ENCODE measurements at places on chromosomes 16 and 17.

DNA sequence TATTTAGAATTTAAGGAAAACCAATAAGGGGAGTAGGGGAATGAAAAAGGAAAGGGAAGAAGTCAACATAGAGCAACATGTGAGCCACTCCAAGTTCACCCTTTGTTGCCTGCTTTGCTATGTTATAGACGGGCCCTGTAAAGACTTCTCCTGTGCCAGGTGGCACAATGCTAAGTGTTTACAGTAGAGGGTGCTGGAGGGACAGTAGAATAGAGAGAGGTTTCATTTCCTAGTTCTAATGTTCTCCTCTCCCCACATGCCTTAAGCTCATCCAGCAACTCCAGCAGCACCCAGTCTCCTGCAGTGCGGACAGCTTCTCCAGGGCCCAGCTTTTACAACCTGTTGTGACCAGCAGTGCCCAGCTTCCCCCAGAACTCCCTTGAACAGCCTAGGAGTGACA lies 468.0 kb downstream of the HS3ST3B1 start:
- DNase-seq = no peak

DNA sequence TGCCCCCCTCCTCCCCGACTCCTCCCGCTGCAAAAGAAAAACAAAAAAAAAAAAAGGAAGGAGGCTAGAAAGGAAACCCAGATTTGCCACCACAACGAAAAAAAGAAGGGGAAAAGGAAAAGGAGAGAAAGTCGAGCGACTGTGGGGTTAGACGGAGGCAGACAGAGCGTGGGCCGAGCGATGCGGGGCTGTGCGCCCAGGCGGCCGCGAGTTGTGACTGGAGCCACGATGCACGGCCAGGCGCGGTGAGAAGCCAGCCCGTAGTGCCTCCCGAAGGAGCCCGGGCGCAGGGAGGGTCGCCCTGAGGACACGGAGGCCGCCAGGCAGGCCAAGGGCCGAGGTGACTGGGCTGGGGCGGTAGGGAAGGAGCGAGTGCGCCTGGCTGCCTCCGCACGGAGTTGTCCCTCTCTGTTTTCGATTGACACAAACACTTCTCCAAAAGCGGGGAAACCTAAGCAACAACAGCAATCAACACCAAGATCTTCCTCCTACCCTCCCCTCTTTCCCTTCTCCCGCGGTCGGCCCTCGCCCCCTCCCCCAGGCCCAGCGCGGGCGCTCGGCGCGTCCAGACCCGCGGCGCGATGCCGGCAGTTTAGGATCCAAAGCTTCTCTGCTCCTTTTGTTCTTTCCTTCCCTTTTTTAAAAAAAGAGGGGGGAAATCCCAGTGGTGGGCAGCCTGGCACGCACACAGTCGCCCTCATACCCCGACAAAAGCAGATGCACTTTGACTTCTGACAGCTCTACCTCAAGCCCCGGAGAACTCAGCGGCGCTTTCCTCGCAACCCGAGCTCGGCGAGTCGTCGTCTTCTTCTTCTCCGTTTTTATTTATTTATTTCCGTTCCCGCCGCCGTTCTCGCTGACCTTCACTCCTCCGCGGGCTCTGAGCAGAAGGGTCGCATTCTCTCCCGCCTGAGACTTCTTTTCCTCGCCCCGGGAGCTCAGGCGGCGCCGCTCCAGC lies at the start of gene LHX1:
Gene LHX1 (plus strand): TSS at position 475 of the 958 bp plus-strand sequence. CDS start 723 bp downstream, outside the sequence.
- DNase-seq = no peak

GRCh38 chr17:74767111-74767516 lies 9.0 kb downstream of the NAT9 start:
- no peak for DNase-seq

- no peak for DNase-seq
Measured at GRCh38 chr17:12599186-12599920, 66.3 kb upstream of the MYOCD start.

DNA sequence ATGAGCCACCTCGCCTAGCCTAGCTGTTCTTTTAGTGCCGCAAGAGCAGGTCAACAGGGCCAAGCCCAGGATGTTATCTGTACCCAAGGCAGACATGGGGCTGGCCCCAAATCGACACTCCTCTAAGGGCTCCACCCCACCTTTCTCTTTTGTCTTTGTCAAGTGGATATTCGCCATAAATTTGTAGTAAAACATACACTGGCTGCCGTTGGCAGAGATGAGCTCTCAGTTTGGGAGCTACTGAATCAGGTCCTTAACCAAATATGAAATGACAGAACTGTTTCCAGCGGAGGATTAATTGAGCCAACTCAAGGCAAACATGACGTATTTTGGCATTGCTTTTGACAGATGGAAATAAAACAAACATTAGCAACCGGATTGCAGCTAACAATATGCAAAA lies 556.9 kb upstream of the CDH5 start:
- DNase-seq = no peak

- no peak for DNase-seq
Measured at GRCh38 chr16:51125992-51126391, 25.1 kb downstream of the SALL1 start.

DNA sequence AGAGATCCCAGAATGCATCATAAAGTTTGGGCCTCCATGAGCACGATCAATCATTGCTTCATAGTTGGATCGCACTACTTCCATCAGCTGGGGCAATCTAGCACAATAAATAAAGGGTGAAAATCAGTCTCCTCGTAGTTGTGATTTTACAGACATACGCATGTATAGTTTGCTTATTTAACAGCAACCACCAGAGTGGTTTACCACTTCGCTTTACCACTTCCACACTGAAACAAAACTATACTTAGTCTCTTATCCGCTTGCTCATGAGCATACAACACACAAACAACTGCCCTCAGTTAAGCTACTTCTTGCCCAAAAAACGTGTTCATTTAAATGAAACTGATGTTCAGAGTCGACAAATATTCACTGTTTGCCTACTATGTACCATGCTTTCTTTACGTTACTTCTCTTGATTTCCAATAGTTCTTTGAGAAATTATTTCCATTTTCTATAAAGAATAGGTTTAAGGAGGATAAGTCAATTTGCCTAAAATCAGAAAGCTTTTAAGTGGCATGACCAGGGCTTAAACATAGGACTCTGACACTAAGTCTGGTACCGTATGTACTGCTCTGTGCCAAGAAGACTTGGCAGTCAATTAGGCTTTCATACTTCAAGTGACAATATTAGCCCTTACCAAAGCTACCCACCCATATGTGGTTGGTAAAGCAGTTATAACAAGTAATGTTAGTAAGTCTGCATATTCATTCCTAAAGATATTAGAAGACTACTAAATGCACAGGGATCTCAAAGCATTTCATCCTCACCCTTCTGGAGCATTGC lies 22.0 kb downstream of the SETD6 start:
- no peak for DNase-seq

DNA sequence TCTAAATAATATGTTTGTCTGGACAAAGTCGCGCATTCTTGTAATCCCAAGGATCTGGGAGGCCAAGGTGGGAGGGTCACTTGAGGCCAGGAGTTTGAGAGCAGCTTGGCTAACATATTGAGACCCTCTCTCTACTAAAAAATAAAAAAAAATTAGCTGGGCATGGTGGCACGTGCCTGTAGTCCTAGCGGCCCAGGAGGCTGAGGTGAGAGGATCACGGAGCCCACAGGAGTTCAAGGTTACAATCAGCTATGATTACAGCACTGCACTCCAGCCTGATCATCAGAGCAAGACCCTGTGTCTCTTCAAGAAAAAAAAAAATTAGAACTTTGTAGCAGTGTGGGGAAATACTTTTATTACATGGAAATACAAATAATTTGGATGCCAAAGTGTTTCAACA lies 6.1 kb upstream of the CHST6 start:
- DNase-seq = no peak

GRCh38 chr17:64392300-64392699 lies 1.6 kb upstream of the PECAM1 start:
- DNase-seq = no peak

- DNase-seq = no peak
Measured at GRCh38 chr16:86200722-86201121, 301.8 kb downstream of the IRF8 start.

- no peak for DNase-seq
Measured at GRCh38 chr17:6592173-6592572, 35.8 kb upstream of the PITPNM3 start.

DNA sequence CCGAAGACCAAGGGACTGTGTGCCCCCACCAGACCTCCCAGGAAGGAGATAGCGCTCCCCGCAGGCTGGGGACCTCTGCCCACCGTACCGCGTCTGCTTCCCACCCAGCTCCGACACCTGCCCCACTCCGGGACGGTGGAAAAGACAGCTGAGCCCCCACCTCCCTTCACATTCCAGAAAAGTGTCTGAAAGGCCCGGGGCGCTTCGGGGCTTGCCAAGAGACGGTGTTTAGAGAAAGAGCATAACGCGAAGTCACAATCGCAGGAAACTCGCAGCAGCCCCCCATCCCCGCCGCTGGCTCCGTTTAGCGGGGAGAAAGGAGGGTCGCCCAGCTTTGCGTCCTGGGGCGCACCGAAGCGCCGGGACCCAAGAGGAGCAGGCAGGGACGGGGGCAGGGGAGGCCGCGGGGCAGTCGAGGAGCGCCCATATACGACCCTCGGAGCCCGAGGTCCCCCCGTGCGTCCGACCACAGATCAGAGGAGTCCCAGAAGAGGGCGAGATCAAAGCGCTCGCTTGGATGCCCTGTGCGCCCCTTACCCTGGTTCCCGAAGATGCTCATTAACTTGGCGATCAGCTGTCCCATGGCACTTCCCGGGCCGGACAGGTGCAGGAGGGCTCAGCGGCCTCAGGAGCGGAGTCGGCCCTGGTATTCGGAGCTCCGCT lies 652 bp downstream of the ARL5C start:
- DNase-seq = no peak

GRCh38 chr16:26672206-26672605 lies 394.5 kb upstream of the C16orf82 start:
- DNase-seq = peak; percentile 52

GRCh38 chr16:74455619-74456289 lies 34.5 kb upstream of the CLEC18B start:
- DNase-seq = no peak

DNA sequence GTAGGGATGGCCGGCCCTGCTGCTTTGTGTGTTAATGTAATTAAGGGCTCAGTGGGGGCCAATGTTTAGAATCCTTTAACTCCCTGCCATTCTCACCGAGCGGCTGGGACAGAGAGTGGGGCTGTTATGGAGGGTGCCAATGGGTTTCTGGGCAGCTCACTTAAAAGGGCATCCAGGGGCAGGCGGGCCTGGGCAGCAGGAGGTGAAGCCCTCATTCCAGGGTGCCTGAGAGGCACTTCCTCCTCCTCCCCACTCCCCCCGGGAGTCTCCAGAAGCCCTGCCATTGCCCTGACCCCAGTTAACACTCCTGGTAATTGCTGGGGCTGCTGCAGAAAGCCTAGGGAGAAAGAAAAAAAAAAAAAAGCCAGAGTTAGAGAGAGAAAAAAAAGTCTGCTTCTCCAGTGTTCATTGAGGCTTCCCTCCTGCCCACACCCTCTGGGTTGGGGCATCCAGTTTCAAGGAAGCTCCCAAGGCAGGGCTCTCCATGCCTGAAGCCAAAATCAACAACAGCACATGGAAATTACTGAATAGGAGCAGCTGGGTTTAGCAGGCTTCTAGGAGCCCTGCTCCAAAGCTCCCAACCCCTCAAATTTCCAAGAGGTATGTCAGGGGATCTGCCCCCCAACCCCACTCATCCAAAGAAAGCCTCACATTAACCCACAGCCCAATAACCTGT lies 28.0 kb downstream of the CUEDC1 start:
- no peak for DNase-seq

DNA sequence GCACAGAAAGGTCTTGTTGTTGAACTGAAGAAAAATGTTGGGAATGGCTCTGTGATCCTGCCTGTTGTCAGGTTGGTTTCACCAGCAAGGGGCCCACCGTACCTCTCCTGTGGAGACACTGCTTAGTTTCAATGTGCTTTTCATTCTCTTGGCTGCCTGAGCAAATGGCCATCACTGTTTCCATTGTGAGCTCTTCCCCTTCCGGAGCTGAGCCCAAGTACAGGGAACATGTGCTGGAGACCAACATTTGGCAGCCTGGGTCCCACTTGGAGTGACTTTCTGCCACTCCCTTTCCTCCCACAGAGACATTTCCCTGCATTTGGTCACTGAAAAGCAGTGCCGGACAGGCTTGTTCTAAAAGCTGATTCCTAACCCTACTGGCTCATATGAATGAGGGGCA lies 23.1 kb downstream of the GABARAPL2 start:
- DNase-seq = no peak

GRCh38 chr17:17033466-17033865 lies 8.8 kb upstream of the MPRIP start:
- DNase-seq = no peak

GRCh38 chr16:20838240-20838639 lies 31.9 kb downstream of the REXO5 start:
- DNase-seq = no peak

GRCh38 chr17:6831661-6832263 lies at the start of gene TEKT1:
Gene TEKT1 (minus strand): TSS chr17:6831729. CDS start chr17:6830376, 1,353 bp downstream.
- DNase-seq = peak; percentile 49

DNA sequence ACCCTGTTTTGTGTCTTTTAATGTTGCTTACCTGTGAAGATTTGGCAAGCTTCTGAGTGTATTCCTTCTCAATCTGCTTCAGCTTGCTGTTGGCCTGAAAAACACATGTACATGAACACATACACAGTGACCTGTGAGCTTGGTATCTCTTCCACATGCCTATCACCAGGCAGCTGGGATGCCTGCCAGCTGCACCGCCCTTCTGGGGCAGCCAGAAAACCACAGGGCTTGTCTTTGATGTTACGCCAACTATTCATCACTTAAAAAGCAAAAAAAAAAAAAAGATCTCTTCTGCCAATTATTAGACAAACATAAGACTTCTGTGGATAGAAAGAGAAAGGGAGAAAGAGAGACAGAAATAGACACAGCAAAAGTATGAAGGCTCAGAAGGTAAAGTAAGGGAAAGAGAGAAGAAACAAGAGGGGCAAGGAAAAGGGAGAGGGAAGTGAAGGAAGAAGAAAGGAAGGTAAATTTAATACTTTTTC lies 189.2 kb upstream of the AXIN2 start:
- DNase-seq = peak; percentile 40

GRCh38 chr16:27205423-27206065 lies 2.2 kb downstream of the KDM8 start:
- DNase-seq = no peak

GRCh38 chr17:7549401-7550055 lies 670 bp downstream of the TNFSF12 start:
- DNase-seq = peak; percentile 24

- no peak for DNase-seq
Measured at GRCh38 chr16:46731691-46732555, 16.2 kb downstream of the MYLK3 start.

DNA sequence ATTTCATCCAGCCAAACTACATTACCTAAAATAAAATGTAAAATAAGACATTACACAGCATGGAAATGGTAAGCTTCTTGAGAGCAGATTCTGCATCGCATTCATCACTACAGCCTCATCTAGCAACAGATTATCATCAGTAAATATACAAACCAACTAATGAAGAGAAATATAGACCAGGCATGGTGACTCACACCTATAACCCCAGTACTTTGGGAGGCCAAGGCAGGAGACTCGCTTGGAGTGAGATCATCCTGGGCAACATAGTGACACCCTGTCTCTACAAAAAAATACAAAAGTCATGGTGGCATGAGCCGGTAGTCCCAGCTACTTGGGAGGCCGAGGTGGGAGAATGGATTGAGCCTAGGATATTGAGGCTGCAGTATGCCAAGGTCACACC lies 19.9 kb downstream of the NCBP3 start:
- no peak for DNase-seq
